Stimulated activated CD8-positive, alpha-beta memory T cell treated with anti-CD3 and anti-CD28 coated beads, Interleukin-7, amount 100 ng/mL, for 48 hours (primary cell): ENCODE measurements at places on chromosomes 13 and 19.

DNA sequence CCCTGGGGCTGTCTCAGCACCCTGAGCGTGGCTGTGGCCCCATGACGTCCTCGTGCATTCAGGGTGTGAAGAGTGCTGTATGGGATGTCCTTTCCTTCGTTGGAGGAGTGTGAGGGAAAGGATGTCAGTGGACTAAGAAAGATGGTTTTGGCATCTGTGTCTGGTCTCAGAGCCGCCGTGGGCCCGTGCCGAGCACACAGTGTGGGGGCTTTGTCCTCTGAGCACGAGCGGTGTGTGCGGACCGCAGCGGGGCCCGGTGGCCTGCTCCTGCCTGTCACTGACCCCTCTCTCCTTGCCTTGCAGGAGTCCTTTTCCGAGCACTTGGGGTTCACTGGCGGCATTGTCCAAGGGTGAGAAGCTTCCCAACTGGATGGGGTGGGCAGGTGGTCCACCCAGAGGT is 63.3 kb upstream of the LDLR start:
- DNase-seq, result no peak

- DNase-seq, result no peak
These were observed 290.7 kb downstream of the SPRY2 start for GRCh38 chr13:80050252-80050651.

DNA sequence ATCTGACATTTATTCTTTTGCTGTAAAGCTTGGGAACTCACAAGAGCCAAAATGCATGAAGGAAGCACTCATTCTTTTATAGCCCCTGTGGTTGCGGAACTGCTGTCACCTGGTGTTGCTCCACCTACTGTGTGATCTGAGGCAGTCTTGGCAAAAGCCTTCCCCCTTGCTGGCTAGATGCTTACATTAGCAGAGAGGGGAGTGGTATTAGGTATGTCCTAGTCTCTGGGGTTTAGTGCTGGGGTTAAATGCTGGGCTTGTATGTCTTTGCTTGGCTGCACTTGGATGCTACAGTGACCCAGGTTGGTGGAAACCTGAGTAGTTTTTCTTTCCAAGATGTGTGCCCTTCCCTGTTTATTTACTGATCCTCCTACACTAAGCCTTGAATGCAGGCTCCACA is 99.3 kb downstream of the WDFY2 start:
- no peak for DNase-seq

DNA sequence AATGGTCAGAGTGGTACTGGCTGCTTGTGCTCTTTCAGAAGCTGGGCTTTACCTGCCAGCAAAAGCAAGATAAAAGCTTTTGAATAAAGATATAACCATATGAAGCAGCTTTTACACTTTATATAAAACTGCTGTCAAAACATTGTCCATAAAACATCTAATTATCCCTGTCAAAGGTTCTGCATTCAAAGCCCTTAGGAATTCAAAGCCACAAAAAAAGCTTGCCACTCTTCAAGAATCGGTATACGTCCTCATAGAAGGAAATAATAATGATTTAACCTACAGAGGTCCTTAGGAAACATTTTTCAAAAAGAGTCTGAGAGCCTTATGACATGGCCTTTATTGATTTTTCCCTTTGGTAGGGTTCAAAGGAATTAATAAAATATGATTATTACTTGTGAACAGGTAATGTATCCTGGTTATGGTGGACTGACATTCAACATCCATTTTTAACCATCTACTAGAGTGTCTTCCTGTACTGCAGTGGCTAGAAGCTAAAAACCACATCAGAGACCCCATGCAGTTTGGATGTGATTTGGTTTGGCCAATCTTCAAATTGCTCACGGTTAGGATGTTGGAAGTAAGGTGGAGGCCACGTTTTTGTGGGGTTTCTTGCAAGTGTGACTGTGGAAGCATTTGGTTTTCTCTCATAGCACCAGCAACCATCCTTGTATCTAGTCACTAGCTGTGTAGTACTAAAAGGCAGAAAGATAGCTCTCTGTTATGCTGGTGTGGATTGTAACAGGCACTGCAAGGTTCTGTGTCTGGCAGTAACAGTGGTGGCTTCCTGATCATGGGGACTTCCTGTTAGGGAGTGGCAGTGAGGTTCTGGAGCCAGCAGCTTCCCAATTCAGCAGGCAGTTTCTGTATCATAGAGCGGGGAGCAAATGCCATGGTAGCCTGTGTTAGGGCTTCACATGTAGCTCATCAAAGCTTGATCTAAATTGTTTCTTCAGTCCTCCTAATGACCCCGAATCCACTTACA is 441.5 kb downstream of the DIAPH3 start:
- no peak for DNase-seq
